ENCODE measurements at places on chromosomes 2 and 18.

GRCh38 chr2:56376699-56377665 lies 193.2 kb downstream of the CCDC85A start:
- no peak for DNase-seq

- DNase-seq: no peak
Measured at GRCh38 chr2:96258166-96259022, 7.4 kb downstream of the TMEM127 start.

DNA sequence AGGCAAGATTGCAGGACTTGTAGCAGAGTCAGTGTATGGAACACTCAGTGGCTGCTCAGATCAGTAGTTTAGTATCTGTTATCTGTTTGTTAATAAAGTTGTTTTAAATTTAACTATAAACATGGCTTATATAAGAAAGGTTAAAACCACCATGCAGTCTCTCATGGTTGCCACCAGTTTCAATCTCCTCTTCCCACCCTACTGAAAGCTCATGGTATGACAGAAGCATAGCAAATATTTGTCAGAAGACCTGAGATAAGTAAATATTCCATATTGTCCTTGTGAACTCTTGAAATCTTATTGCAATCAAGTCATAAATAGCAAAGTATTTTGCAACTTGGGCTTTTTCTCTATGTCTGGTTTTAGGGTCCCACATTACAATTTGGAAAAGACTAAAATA lies 2.1 kb upstream of the COL5A2 start:
- DNase-seq: no peak

DNA sequence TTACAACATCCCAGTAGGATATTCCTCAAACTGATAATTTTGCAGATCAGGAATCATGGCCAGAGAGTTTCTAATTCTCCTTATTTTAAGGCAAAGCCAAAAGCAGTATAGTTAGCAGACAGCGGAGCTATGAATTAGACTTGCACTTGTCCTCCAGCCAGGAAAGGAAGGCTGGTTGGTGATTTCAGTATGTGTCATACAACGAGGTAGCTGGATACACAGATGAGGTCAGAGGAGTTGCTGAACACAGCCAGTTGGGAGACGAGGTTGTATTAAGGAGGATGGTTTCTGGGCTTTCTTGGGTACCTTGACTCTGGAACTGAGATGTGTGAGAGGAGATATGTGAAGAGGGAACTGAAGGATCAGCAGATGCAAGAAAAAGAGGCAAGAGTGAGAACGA lies 185.2 kb downstream of the SOX11 start:
- no peak for DNase-seq

DNA sequence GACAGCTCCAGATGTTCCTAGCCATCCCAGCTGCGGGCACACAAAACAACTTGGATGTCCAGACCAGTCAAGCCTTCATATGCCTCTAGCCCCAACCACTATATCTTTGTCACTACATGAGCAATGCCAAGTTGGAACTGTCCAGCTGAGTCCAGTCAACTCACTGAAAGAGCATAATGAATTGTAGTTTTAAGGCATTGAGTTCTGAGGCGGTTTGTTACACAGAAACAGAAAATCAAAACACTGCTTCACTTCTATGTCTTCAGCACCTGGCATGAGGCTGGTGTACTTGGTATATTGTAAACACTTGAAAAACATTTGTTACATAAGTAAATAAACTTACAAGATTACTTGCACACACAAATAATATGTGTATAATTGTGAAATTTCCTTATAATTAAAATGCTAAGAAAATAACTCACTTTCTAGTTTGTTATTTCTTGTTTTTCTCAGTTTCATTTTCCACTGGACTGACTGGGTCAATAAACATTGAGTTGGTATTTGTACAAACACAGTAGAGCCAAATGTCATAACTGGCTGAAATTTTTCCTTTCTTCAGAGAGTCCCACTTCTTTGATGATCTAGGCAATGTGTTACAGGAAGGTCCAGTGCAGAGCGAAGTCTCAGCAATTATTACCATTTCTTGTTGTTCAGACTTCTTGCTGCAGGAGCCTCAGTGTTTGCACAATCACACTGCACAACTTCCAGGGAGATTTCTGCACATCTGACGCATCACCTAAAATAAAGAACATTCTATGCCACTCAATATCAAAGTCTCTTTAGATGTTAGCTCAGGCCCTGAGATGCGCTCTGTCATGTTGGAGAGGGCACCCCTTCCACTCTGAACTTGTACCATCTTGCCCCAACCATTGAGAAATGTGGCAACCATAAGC lies 38.2 kb upstream of the DPP4 start:
- no peak for DNase-seq

DNA sequence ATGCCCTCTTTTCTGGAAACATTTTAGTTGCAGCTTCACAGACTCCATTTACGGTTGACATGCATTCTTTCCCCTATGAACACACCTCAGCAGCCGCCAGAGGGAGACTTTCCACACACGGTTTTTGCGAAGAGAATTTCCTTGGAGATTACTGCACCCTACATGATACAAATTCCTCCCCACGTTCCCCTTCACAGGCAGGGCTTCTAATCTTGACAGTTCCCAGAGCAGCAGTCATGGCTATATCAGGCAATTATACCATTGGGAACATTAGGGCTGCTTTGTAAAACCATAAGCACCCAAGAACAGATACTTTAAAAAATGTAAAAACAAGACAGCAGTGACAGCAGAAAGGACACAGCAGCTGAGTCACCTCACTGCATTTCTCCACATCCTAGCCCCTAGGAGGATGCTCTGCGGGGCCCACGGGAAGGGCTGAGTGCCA lies 253.8 kb downstream of the TGIF1 start:
- peak; percentile 34 for DNase-seq

Measured in nucleus accumbens (tissue), 56 donors.